Activated CD4-positive, alpha-beta T cell treated with anti-CD3 and anti-CD28 coated beads, Interleukin-2, amount 50 U/mL, for 1 hour (primary cell): ENCODE measurements at places on chromosomes 5 and 9.

GRCh38 chr9:13721481-13722235 lies 442.2 kb upstream of the MPDZ start:
- DNase-seq: no peak

DNA sequence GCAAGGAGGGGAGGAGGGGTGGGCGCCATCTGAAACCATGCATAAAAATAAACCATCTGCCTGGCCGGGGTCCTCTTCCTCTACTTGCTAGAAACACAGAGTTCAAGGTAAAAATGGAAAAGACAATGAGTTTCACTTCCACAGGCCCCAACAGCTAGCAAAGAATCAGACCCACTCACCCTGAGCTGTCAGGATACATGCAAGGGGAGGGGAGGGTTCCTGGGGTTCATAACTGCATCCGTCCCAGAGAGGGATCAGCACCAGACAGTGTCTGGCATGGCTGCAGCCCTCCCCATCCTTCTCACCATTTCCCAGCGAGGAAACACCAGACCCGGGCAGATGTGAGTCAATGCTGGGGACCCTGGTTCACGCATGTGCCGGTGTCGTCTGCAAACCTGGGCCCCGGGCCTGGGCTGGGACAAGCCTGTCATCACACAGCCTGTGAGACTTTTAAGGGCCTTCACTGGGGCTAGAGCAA lies 55.4 kb downstream of the SEMA4D start:
- no peak for DNase-seq

DNA sequence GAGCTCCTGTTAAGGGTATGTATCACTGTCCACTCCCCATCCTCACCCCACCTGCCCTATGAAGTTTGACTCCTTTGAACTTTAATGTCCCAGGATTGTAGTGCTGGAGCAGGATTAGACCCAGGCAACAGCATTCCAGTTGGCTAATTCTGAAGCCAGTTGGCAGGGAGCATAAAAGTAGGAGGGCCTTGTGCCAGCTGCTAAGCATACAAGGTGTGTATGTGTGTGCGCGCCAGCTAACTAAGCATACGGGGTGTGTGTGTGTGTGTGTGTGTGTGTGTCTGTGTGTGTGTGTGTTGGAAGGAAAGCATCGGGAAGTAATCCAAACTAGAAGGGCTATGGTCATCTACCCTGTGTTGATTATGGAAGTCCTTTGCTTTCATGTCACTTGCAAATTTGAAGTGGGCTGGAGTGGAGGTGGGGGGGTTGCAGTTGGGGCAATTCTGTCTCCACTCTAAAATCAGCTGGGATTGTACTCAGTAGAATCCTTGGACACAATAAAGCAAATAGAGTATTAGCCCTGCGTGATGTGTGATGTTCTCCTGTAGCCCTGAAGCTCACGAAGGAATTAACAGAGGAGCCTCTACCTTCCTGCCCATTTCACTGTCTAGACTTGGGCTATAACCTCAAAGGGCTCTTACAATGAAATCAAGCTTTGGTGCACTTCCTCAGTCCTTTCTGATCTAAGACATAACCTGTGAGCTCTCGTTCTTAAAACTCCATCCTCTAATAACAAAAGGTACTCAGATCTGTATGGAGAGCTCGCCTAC lies 26.9 kb downstream of the HMGCR start:
- no peak for DNase-seq

- DNase-seq: no peak
Measured at GRCh38 chr9:13823026-13823425, 490.9 kb downstream of the NFIB start.

DNA sequence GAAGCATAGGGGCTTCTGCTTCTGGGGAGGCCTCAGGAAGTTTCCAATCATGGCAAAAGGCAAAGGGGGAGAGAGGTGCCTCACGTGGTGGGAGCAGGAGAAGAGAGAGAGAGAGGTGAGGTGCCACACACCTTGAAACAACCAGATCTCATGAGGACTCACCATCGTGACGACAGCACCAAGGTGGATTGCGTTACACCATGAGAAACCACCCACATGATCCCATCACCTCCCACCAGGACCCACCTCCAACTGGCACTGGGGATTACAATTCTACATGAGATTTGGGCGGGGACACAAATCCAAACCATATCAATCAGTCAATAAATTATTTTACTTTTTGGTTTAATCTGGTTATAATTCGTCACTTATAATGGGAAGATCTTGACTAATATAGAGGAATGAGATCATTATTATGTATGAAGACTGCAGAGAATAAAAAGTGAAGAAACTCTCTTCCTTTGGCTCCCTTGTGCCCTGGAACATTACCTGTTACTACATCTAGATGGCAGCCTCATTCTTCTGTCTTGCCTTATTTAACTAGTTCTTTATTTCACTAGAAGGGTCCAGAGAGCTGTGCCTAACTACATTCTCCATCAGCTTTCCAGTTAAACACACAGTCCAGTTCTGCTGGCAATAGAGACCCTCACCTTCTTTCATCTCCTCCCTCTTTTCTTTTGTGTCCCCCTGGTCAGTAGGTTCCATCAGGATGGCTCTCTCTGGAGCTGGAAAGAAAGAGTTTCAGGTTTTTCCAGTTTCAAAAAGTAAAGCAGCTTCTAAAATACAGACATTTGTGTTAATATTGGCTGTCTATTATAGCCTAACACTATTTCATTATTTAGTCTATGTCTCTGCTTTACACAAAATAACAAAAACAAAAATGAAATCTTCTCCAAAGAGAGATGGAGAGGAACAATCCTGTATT lies 21.7 kb upstream of the SPINK7 start:
- no peak for DNase-seq

DNA sequence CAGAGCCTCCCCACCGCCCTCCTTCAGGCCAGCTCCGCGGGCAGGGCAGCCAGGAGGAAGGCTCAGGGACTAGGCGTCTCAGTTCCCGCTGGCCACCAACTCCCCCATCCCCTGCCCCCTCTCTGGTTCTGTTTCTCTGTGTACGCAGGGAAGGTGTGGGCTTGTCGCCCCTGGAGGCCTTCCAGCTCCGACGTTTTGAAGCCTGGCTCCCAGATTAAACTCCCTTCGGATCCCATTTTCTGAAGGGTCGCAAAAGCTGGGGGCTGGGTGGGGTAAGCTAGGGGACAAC lies 346 bp downstream of the ATOX1 start:
- DNase-seq: no peak

- DNase-seq: no peak
Measured at GRCh38 chr5:166188501-166189325, 2102.7 kb upstream of the WWC1 start.

DNA sequence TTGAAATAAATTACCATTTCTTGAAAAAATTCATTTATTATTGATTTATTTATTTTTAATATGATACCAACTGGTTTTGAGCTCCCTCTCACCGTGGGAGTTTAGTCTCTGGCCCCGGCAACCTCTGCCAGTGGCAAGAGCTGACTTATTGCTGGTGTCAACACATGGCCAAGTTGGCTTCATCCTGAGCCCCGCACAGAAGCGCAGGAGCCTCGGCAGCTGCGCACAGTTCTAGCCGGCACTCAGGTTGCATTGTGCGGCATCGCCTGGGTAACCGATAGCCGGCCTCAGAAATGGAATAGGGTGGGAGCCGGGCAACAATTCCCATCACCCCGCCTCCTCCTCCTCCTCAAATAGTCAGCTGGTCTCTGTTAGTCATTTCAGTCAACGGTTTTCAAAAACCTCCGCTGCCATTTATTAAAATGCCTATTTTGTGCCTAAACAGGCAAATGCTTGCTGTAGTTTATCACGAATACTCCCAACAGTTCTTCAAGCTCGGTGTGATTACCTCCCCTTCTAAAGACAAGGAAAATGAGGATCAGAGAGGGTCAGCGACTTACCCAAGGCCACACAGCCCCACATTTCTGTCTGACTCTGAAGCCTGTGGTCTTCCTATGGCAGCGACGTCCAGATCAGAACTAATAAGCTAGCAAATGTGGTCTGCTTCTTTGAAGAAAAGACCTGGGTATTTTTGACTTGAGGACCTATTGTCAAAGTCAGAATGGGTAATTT lies 15.7 kb upstream of the MSX2 start:
- DNase-seq: no peak

GRCh38 chr9:137168573-137168903 lies 1.3 kb downstream of the LRRC26 start:
- DNase-seq: no peak

DNA sequence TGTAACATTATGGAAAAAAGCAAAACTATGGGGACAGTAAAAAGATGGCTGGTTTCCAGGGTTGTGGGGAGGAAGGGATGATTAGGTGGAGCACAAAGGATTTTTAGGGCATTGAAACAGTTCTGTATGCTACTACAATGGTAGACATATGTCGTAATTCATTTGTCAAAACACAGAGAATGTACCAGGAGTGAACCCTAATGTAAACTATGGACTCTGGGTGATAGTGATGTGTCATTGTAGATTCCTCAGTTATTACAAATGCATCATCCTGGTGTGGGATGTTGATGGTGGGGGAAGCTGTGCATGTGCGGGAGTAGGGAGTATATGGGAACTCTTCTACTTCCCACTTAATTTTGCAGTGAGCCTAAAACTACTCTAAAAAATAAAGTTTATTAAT lies 135.0 kb upstream of the GABRP start:
- DNase-seq: no peak

DNA sequence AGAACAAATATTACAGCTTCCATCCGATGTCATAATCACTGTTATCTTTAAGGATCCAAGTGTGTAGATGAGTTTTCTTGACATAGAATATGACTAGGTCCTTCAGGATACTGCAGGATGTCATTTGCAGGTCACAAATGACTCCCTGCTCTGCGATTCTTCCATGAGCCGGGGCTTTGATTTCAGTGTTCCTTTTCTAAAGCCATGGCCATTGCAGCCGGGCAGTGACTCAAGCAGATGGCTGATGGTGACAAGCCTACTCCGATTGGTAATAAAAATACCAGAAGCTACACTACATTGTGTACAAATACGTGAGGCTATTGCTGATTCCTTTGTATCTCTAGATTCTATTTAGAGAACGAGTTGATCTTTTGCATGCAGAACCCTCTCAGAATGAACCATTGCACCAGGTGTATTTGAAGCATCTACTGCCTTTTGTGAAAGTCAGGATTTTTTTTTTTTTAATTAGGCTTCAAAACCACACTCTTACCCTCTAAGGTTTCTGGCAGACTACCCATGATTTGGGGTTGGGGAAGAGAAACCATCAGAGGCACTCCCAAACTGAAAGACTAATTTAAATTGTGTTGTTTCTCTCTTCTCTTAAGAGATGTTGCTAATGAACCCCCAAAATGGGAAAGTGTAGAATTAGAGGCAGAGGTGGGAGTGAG lies 271.0 kb upstream of the ADRA1B start:
- no peak for DNase-seq

- no peak for DNase-seq
Measured at GRCh38 chr9:6449086-6449485, 36.1 kb downstream of the UHRF2 start.

DNA sequence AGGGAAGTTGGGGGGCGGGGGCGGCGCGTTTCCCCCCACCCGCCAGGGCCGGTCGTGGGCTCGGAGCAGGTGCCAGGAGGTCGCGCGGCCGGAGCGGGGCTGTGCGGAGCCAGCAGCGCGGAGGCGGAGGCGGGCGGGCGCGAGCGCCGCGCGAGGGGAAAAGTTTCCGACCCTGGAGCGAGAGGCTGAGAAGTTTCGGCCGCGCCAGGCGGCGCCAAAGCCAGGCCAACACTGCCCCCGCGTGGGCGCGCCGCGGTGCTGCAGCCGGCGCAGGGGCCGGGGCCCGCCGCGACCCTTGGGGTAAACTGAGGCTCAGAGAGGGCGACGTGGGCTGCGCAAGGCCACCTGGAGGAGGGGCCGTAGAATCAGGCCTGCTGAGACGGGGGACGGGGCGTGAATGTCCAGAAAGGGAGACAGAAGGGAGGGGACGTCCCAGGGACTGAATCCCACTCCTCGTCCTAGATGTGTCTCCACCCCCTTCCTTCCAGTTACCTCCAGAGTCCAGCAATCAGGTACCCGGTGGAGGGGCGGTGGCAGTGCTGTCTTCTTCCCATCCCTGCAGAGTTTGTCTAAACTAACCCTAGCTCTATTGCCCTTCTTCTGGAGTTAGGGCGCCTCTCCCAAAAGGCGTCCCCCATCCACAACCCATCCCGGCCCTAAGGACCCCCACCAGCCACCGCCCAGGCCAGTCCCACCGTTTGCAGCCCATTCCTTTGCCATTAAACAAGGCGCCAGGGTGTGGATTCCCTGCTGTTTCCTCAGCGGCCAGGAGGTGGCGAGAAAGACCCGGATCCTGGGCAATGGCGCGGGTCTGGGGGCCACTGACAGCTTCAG lies 10.2 kb downstream of the C9orf50 start:
- DNase-seq: peak; percentile 71

- no peak for DNase-seq
Measured at GRCh38 chr9:97695995-97696802, 941 bp downstream of the XPA start.

DNA sequence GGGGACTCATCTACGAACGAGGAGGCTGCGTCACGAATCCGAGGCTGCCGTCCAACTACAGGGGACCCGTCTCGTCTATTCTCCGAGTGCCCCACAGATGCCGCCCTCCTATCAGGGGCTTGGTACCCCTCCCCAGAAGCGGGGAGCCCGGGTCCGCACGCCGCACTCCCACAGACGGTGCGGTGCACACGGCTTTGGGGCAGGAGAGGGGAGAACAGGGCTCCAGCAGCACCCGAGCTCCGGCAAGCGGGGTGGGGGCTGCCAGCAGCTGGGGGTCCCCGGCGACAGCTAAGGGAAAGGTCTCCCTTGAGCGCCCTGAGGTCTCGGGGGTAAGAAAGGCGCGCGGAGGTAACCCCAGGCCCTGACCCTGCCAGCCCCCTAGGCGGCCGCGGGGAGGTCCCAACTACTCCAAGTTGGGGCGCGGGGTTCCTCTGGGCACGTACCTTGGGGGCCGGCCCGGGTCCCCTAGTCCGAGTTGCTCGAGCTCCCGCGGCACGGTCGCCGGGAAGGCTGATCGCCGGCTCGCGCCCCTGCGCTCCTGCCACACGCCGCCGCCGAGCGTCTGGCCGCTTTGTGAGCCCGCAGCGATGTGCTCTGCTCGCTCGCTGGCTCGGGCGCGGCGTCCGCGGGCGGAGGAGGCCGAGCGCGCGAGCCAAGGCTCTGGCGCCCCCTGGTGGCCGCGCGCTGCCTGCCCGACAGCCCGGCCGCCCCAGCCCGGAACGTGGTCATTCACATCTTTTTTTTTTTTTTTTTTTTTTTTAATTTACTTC lies at the start of gene SPOCK1:
Gene SPOCK1 (minus strand): TSS at position 591 of the 770 bp plus-strand sequence.
- DNase-seq: peak; percentile 31

DNA sequence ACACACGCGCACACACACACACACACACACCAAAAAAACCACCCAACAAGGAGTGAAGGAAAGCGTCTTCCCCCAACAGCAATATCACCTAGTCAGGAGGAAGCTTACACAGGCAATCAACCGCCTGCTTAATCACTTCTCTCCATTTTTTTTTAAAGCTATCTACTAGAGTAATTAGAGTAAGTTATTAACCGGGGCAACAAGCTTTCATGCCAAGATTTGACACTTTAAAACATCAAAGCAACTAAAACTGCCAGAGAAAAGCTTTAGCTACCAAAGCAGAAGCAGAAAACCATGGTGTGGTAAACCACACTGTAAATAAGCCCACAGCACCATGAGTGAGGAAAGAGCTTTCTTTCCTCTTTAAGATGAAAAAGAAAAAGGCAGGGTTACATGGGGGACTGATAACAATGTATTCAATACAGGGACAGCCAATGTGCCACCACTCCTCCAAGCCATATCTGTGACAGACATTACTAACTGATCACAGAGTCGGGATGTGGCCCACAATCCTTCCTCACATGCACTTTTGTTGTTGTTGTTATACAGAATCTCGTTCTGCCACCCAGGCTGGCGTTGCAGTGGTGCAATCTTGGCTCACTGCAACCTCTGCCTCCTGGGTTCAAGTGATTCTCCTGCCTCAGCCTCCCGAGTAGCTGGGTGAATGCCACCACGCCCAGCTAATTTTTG lies 282.1 kb downstream of the CRB2 start:
- DNase-seq: no peak
